Activated naive CD4-positive, alpha-beta T cell (primary cell): ENCODE measurements at places on chromosomes 3 and 15.

DNA sequence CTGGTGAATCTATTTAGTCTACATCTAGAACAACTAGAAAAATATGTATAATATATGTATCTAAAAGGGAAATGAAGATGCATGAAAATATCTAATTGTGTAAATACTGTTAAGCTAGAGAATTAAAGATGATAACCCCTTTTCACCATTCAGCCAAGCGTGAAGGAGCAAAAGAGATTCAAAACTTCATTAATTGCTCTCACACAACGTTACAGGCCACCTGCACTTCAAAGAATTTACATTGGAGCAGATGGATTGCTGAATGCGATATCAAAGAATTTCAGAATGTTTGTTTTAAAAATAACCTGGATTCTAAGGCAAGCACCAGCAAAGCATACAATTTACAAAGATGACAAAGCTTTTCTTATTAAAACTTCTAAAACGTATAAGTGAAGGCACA is 243.2 kb downstream of the ROBO2 start:
- DNase-seq = no peak

DNA sequence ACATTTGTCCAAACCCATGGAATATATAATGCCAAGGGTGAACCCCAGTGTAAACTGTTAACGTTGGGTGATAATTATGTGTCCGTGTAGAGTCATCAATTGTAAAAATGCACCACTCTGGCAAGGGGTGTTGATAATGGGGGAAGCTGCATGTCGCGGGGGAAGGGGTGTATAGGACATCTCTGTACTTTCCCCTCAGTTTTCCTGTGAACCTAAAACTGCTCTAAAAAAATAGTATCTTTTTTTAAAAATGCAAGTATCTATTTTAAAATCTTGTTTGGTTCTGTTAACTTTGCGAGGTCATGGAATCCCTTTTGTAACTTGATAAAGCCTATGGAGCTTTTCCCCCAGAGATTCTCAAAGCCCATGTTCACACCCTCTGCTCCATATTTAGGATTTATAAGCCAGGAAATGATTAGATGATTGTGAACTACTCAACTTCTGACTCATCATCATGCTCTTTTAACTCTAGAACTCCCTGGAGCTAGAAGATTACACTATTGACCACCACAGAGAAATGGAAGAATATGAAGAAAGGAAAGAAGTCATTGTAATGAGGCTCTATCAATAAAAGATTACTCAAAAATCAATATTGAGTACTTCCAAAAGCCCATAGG is 56.1 kb upstream of the C3orf49 start:
- no peak for DNase-seq

DNA sequence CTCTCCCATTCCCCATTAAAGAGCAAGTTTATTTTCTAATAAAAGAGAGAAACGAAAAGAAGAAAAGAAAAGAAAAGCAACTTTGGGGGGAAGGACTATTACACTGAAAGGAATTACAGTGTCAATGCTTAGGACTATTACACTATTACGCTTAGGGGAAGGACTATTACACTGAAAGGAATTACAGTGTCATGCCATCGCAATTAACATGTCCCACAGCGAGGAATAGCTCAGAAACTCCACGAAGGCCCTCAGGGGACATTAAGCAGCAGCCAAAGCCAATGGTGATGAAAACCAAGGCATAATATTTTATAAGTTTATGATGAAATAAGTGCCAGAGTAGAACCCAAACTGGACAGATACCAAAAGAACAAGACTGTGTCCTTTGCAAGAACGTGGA is 22.1 kb upstream of the DET1 start:
- DNase-seq = no peak

- no peak for DNase-seq
Observed at GRCh38 chr3:87987952-87988351, 70.9 kb downstream of the CGGBP1 start.

GRCh38 chr3:54028372-54028771 is 94.0 kb upstream of the CACNA2D3 start:
- DNase-seq = no peak

DNA sequence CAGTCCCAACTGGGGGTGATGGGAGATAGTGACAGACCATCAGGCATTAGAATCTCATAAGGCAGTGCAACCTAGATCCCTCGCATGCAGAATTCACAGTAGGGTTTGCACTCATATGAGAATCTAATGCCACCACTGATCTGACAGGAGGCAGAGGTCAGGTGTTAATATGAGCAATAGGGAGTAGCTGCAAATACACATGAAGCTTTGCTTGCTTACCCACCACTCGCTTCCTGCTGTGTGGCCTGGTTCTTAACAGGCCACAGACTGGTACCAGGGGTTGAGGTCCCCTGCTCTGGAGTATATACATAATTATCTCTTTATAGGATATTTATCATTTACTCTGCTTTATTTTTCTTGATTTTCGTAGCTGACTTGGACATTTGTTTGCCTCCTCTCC is 36.0 kb upstream of the ZMAT3 start:
- no peak for DNase-seq

DNA sequence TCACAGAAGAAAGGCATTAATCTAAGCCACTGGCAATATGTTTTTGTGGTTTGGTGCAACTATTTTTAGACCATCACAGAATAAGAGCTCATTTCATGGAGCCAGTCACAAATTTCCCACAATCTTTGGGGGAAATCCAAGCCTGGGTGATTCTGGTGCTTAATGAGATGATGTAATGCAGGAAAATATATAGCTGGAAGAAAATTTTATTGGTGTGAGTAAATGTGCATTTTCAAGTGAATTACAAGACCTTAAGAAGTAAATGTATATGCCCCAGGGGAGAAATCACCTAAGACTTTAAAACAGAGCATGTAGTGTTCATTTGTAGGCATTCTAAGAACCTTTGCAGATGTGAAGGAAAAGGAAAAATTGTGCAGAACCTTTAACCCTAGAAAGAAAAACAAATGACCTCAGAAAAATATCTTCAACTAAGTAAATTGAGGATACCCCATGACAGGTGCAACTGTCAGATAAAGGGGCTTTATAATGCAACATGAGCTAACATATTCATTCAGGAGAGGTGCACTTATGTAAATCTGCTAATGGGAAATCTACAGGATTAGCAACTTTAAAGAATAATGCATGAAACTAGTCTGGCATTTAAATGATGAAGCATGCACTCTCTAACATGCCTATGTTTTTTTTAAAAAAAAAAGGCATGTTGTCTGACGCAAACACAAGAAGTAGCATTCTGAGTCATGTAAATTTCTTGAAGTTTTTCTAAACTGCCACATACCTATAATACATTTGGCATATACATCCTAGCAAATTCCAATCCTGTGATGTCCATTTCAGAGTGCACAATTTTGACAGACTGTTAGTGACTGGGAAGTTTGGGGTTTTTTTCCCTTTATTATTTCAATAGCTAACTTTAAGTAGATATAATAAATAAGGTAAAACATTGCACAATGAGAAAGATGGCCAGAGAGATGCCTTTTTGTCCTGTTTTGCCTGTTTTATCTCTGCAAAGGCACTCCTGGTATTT is 105.1 kb downstream of the MEX3B start:
- DNase-seq = no peak

- no peak for DNase-seq
Observed at GRCh38 chr3:189813647-189814240, 182.6 kb downstream of the TP63 start.

GRCh38 chr3:112775011-112775742 is 71.5 kb downstream of the CD200R1L start:
- no peak for DNase-seq

GRCh38 chr3:136236109-136236508 is 14.0 kb upstream of the PCCB start:
- no peak for DNase-seq

DNA sequence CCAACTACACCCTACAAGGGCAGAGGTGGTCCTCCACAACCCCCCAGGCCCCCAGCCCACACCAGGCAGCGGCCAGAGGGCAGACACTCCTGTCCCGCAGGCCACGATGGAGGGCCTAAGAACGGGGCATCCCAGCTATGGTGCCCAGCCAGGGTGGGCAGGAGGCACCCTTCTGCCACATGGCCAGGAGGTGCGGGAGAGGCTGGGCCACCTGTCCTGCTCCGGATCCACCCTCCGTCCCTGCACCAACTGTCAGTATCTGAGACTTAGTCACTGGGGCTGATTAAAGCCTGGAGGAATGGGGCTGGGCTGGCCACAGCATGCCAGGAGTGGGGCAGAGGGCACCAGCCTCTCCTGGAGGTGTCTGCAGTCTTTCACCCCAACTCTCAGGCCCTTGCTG is 37.9 kb downstream of the TNK2 start:
- no peak for DNase-seq

- DNase-seq = no peak
Observed at GRCh38 chr3:128315313-128315712, 151.4 kb downstream of the DNAJB8 start.

- no peak for DNase-seq
Observed at GRCh38 chr15:31473385-31474058, 146.9 kb downstream of the KLF13 start.

DNA sequence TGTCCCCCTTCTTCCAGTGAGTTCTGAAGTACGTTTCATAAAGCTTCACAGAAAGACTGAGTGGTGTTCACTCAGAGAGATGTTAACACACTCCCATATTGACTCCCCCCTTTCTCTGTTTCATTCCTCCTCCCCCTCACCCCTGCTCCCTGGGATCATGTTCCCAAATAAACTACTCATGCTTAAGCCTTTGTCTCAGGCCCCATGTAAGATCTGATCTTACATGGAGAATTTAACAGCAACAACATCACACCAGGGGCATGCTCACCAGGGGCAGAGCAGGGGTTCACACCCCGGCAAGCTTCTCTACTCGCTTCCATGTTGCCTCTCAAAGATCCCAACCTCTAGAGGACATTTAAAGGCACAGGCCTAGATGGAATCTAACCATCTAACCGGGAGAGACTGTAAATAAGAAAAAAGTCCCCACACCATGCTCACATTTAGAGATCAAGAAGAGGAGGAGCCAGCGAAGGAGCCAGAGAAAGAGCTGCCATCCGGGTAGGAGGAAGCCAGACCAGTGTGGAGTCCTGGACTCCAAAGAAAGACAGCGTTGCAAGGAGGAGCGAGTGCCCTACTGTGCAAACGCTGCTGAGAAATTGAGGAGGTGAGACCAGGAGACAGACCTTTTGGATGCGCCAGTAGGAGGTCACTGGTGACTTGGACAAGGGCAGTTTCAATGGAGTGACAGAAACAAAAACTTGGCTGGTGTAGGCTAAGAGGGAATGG is 21.4 kb upstream of the SRP14 start:
- no peak for DNase-seq

- DNase-seq = no peak
Observed at GRCh38 chr15:31488437-31489204, 162.0 kb downstream of the KLF13 start.

DNA sequence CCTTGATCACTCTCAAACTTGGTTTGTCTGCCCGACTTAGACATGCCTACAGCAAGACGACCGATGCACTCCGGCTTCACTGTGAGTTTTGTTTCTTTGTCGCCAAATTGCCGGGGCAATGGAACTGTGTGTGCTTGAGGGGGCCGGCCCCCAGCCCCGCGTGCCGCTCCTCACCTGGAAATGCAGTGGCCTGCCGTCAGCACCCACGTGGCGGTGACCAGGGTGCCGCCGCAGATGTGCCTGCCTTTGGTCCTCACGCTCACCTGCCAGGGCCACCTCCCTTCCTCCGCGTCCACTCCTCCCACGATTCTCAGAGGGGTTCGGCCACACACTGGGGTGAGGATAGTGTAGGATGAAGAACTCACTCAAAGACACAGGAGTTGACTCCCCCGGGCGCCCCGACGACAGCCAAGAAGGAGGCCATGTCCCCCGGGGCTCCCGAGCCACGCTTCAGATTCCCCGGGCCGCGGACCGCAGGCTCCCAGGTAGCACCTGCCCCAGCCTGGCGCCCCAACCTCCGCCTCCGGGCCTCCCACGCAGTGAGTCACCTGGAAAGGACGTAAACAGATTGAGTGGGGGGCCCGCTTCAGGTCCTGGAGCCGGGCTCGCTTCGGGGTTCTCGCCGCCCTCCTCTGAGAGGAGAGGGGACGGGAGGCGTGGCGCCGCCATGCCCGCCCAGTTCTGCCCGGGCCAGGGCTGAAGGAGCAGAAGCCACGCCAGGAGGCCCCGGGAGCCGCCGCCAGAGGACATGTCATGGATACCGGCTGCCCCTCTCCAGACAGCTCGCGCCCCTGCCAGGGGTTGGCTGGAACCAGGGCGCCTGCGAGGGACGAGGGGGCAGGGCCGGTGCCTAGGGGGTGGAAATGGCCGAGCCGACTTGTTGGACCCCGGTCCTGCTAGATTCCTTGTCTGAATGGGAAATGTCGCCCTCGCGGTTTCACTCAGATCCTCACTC is 29.6 kb downstream of the MYL3 start:
- no peak for DNase-seq

GRCh38 chr15:40388941-40389823 is 6.7 kb downstream of the KNSTRN start:
- DNase-seq = no peak

- DNase-seq = no peak
Observed at GRCh38 chr3:14438929-14439328, 36.5 kb downstream of the SLC6A6 start.

DNA sequence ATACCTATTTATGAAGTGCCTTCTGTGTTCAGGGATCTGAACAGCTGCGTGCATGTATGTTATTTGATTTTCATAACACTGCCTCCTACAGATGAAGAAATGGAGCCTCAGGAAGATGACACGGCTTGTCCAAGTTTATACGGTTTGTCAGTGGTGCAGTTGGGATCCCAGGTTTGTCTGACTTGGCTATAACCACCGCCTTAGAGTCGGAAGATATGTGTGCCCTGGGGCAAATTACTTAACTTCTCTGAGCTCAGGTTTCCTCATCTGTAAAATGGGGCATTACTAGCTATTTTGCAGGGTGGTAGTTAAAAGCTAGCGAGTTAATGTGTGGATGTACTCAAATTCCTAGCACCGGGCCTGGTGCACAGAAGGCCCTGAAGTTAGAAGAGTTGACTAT is 54.1 kb upstream of the ANP32A start:
- no peak for DNase-seq

- no peak for DNase-seq
Observed at GRCh38 chr15:51199541-51199940, 104.8 kb upstream of the TNFAIP8L3 start.

DNA sequence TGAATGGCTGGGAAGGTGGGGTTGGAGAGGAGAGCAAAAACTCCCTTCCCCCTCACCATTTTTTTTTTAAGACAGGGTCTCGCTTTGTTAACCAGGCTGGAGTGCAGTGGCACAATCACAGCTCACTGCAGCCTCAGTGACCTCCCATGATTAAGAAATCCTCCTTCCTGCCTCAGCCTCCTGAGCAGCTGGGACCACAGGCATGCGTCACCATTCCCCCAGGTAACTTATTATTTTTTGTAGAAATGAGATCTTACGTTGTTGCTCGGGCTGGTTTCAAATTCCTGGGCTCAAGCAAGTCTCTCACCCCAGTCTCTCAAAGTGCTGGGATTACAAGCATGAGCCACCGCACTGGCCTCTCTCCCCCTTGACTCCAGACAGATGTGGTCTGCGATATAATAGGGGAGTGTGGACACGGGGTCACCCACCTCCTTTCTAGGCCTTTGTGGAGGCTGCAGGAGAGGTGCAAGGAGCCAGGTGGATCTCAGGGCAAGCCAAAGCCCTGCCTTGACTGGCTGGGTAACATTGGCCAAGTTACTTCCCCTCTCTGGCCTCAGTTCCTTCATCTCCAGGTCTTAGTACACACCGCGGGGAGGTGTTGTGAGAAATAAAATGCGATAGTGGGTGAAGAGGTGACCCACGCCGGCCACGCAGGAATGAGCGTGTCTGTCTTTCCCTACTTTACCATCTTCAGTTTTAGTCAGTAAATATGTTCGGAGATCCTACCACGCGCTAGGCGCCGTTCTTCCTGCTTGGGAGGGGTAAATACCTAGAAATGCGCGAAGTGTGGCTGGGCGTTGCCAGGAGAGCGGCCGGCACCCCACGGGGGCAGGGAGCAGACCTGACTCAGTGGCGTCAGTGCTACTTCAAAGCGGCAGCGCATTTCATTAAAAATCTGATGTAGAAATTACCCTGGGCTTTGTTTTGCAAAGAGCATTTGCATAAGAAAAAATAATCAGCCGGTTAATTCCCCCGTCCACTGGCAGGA is 20.2 kb upstream of the CORO2B start:
- no peak for DNase-seq
